T-helper 2 cell (primary cell): ENCODE measurements at places on chromosomes 11 and 22.

DNA sequence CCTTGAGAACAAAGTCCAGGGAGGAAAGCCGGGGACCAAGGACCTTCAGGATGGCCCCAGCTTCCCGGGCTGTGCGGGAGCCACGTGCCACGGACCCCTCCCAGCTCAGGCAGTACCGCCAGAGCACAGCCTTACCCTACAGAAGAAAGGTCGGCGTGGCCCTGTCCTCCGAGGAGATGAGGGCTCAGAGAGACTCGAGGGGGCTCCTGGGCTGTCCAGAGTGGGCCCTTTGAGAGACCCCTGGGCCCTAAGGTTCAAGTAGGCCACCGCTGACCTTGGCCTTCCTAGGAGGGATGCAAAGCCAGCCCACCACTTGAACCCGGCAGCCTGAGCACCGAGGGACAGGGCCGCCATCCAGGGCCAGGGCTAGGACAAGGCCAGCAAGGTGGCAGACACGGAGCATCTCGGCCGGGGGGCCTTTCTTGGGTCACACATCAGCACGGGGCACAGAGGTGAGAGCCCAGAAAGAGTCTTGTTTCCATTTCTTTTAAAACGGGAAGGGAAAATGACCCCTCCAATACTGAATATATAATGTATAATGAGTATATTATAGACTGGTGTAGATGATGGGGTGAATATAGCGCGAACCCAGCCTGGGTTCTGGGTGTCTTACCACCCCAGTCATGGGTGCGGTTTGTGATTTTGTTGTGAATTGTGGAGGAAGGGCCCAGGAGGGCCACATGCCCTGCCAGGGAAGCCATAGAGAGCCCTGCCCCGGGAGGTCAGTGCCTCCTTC, 34.4 kb upstream of the PPARA start:
- no peak for DNase-seq

GRCh38 chr11:10317776-10318526, 13.1 kb downstream of the ADM start:
- no peak for DNase-seq

- DNase-seq, result no peak
These were observed 42.2 kb downstream of the USP28 start for GRCh38 chr11:113833151-113833550.

GRCh38 chr11:60511393-60511792, 3.8 kb upstream of the MS4A13 start:
- DNase-seq, result no peak

DNA sequence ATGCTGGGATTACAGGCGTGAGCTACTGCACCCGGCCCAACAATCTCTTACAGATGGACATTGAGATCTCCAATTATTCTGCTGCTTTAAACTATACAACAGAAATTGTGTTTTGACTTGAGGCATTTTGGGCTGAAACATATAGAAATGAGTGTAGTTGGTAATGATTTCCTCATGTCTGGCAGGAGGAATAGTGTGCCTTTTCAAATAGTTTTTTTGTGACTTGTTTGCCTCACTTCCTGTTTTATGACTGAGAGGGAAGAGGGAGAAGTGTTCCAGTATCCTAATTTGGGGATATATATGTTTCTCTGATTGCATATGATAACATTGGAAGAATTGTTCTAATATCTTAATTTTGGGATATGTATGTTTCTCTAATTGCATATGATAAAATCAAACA, 40.2 kb downstream of the EP300 start:
- no peak for DNase-seq

GRCh38 chr11:47675851-47676250, 33.5 kb upstream of the MTCH2 start:
- DNase-seq, result no peak

GRCh38 chr11:46920755-46921154, 2.4 kb upstream of the LRP4 start:
- no peak for DNase-seq

- no peak for DNase-seq
These were observed 103.1 kb upstream of the PITPNB start for GRCh38 chr22:28021998-28022660.

DNA sequence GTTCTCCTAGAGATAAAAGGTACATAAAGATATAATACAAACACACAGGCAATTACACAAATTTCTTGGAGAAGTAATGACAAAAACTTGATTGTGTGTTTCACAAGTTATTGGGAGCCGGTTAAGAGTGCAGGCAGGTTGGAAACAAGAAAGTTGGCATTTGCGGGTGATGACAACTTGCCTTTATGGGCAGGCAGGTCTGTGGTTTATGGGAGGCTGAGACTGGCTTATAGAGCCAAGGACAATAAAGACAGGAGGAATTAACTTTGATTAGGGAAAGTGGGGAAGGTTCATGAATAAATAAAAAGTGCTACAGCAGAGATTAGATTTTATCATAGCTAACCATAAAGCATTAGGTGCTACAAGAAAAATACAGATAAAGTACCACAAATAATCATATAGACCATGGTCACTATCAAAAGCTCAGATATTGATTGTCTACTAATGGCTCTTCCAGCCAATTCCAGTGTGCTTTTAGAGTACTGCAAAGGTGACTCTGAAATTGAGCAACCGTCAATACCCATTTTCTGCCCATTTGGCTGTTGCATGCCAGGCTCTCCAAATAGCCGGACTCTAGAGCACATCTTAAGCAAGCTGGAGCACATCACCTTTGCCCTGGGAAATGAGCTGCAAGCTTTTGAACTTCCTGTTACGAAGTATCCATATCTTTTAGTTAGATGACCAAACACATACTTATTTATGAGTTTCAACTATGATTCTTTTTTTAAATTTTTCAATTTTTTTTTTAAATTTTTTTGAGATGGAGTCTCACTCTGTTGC, 33.9 kb upstream of the GAB2 start:
- DNase-seq, result no peak

DNA sequence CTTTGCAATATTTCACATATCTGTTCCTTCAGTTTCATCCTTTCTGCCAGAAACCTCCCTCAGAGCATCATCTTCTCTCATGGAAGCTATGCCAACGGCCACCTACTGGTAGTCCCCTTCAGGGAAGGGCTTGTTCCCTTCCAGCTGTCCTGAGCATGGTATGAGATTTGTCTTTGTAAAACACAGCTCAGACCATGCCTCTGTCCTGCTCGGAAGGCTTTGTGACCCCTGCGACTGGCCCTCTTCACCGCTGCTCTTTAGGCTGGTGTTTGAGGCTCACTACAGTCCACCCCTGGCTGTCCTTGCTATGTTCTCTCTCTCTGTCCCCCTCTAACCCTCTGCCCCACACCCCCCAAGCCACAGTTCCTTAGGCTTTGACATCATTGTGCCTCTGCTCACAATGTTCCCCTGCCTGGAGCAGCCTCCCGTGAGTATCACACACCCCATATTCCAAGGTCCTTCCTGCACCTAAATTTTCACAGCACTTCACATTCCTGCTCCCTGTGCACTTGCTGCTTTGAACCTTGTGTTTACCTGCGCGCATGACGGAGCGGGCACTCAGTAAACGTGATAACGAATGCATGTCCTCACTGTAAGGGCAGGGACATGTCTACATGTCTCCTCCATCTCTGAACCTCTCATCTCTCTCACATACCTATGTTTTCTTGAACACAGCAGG, 24.0 kb upstream of the ACER3 start:
- no peak for DNase-seq

DNA sequence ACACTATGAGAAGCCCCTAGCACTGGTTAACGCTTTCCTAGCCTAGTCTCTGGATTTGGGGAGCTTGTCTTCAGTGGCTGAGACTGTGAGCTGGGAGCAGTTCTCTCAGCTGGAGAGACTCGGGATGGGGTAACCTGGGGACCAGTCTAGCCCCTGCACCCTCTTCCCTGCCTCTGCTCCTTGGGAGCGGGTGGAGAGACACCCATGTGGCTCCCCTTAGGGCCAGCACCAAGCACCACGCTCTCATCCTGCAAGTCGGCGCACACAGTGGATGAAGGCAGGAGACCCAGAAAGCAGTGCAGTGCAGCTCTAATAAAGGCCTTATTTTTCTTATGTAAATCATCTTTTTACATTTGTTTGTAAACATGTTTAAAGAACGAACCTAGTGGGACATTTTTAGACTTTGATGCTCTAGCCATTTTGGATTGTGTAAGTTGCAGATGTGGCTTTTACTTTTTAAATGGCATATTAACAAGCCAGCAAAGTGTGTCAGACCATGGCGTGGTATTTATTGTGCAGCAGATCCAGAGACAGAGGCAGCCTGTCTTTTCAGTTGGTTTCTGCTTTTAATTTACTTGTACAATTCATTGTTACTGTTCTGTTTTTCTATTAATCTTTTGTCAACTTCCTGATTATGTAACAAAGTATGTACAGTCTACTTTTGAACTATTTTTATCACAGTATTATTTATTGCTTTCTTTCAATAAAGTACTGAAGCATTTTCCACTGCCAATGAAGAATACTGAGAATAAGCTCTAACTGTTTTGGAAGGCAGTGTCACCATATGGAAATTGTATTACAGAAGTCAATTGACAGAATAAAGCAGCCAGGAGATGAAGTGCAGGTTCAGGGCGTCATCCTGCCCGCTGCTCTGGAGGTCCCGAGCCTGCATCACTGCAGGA, 14.4 kb upstream of the CTTN start:
- DNase-seq, result no peak

DNA sequence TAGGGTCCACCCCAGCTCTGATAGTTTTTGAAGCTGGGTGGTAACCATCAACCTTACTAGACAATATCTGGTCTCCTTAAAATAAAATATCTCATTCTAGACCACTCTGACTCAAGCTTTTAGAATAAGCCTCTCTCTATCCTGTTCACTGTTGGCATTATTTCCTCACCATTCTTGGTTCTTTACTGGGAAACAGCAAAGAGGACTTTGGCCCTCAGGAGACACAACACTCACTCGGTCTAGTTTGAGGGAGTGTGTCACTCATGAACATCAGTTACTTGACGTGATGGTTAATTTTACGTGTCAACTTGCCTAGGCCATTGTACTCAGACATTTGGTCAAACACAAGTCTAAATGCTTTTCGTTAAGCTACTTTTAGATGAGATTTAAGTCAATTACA, 110.6 kb downstream of the FAM76B start:
- DNase-seq, result no peak

- no peak for DNase-seq
These were observed 100.9 kb upstream of the BID start for GRCh38 chr22:17875156-17875555.

- DNase-seq, result no peak
These were observed 12.4 kb downstream of the DGCR8 start for GRCh38 chr22:20092477-20092854.

GRCh38 chr22:48365386-48365785, 1462.3 kb downstream of the BRD1 start:
- no peak for DNase-seq

DNA sequence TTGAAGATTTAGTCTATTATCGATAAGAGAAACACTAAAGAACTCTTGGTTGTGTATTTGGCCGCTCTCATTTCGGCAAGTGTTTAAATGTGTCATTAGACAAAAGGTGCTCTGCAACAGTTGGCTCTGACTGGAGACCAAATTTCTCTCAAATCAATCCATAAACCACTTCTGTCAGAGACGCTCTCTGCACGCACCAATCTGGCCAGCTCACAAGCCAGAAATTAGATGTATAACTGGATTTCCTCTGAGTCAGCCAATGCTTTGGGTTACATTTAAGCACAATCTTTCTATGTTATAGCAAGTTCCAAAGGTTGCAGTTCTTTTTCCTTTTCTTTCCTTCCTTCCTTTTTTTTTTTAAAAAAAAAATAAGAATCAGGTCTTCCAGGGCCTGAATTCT, 17.6 kb upstream of the PARVA start:
- DNase-seq, result no peak

DNA sequence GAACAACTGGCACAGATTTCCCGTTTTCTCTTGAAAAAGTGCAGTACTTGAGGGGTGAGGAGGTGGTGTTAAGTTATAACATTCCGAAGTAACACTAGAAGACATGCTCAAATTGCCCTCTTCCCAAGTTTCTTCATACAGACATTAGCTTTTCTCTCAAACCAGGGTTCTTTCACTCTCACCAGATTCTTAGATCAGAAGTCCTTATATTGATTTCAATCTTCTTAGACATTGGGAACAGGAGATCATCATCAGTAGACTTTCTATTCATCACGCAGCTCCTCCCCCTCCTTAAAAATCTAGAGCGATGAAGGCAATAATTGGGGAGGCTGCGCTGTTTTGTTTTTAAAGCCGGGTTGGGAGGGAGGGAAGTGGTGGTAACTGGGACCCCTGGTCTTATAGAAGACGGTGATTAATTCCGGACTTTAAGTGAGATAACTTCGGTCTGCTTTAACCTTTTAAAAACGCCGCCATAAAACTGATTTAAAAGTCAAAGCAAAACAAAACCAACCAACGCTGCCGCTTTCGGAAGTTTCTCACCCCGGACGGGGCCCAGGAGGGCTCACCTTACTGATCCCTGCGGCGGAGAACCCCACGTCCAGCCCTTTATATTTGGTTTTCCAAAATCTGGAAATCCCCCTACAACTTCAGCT, 665 bp downstream of the USP28 start:
- no peak for DNase-seq

DNA sequence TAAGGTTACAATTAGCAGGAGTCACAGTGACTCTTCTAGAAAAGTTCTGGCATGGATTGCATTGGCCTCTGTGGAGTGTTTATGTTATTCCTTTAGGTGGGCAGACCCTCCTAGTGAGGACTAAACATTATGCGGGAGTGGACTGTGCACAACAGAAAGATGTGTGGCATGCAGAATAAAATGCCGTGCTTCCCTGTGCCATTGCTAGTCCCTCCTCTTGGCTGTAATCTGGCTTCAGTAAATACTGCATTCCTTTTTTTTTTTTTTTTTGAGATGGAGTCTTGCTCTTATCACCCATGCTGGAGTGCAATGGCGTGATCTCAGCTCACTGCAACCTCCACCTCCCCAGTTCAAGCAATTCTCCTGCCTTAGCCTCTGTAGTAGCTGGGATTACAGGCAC, 45.0 kb downstream of the SLC5A1 start:
- no peak for DNase-seq

DNA sequence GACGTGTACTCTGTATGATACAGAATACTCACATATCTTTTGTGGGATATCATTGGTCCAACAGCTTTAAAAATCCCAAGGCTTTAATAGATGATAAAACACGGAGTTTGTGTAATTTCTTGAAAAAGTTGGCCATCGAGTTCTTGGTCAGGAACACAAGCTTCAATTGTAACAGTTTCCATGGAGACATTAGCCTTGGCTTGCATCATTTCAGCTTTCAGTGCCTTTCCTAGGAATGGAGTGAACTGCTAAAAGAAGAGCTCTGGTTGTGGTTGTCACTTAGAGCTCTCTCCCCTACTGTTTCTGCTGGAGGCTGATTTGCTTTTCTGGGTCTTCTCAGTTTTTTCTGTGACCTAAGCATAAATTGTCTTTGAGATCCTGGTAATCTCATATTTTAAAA, 14.2 kb downstream of the BMAL1 start:
- no peak for DNase-seq

DNA sequence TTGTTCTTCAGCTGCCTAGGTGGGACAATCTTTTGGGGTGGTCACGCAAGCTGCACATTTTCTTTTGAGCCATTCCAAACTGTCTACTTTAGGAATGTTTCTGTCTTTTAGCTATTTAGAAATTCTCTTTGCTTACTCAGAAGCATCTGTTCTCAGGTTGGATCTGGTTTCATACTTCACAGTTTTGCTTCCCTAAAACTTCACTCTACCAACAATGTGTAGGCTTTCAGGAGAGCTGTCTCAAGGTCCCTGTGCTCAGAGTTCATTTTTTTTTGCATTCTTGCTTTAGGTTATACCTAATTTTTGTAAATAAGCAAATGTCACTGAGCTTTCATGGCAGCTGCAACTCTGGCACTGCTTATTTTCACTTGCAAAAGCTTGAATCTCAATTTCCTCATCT, 36.7 kb downstream of the CCDC90B start:
- no peak for DNase-seq
